Activated B cell treated with CpG ODN at 0.5 μM for 24 hours (primary cell): ENCODE measurements at places on chromosomes 4 and X. TPM values are rescaled to one million over a fixed set of nuclear protein-coding genes. Genes with fewer than 3 reads are reported as not detected.
A peak's percentile ranks its signal among the peaks of the same experiment; 100 is the strongest.

- no peak for DNase-seq
Observed at GRCh38 chr4:153808175-153808574, 19.3 kb upstream of the SFRP2 start.

DNA sequence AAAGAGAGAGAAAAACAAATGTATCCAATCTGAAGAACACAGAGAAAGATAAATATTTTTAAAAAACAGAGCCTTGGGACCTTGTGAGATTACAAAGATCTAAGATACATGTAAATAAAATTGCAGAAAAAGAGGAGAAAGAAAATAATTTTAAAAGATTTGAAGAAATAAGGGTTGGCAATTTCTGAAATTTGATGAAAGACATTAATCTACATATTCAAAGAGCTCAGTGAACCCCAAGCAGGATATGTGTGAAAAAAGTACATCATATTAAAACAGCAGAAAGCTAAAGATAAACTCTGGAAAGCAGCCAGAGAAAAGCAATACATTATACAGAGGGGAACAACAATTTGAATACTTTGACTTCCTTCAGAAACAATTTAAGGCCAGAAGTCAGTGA, 244.7 kb downstream of the ENOX2 start:
- DNase-seq: no peak

GRCh38 chr4:155143512-155143911, 64.9 kb upstream of the NPY2R start:
- DNase-seq: no peak

- DNase-seq: no peak
Observed at GRCh38 chr4:64539234-64539849, 130.1 kb upstream of the TECRL start.

DNA sequence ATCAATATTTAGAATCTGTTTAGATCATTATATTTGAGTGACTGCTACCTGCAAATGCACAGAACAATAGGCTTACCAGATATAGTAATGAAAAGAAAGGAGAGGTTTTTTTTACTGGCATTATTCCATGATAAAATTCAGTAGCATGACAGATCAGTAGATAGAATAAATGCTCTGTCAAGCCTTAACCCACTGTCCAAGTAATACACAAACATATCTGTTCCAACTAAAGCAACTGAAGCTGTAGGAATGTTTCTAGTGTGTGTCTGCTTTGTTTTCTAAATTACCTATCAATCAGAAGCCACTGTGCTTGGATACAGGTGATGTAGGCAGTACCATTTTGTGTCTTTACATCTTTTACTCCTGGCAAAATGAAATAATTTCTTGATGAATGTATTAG, 604.6 kb downstream of the PCDH7 start:
- no peak for DNase-seq

GRCh38 chr4:147794787-147795413, 63.0 kb downstream of the ARHGAP10 start:
- DNase-seq: no peak

GRCh38 chrX:8834392-8834791, 33.2 kb upstream of the FAM9A start:
- DNase-seq: no peak

- DNase-seq: no peak
Observed at GRCh38 chr4:174926958-174927357, 8.8 kb downstream of the ADAM29 start.

GRCh38 chrX:55919367-55920221, 202.0 kb downstream of the RRAGB start:
- DNase-seq: peak; percentile 50

MAGEA9B gene
- not detected in 2 replicates for total RNA-seq

CHIC1 gene
- total RNA-seq: 12.9 and 14.0 TPM in 2 replicates

SYNPO2 gene
- total RNA-seq: 0.18 and 0.24 TPM in 2 replicates

BTK gene
- 193 and 219 TPM in 2 replicates for total RNA-seq

HSD17B10 gene
- 108 and 114 TPM in 2 replicates for total RNA-seq
